Fibroblast of the aortic adventitia (primary cell): ENCODE measurements at places on chromosomes 2 and 18. TPM values are rescaled to one million over a fixed set of nuclear protein-coding genes. Genes with fewer than 3 reads are reported as not detected.

DNA sequence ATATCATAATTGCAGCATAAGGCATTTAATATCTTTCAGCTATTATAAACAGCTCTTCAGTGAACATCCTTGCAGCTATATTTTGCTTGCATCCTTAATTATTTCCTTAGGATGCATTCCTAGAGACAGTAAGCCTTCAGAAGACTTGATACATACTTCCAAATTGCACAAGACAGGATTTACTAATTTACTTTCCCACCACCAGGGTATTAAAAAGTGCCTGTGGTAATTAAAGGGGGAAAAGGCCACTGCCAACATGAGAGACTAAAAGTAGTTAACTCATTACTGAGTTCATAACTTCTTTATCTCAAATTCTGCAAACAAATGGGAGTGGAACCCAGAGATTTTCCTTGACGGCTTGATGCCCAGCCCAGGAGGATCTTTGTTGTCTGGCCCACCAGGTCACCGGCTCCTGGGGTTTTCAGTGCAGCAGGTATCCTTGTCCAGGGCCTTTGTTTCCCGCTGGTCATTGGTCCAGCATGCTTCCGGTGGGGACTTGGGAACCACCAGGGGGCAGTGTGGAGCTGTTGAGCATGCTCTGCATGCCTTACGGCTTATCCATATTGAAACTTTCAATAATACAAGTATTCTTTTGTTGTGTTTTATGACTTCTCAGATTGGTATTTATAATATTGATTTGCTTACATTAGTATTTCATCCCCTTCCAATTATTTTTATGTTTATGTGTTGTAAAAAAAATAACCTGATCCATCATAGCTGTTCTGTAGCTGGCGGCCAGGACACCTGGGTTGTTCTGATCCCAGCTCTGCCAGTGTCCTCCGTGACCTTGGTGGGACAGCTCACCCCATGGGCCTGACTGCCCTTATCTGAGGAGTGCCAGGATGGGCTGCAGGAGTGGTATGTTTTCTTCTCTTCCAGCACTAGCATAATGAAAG, 61.4 kb downstream of the TGOLN2 start:
- peak; percentile 79 for DNase-seq

- no peak for DNase-seq
Measured at GRCh38 chr2:187546762-187547333, 7.4 kb downstream of the TFPI start.

- no peak for DNase-seq
Measured at GRCh38 chr2:221602938-221603337, 30.8 kb upstream of the EPHA4 start.

DNA sequence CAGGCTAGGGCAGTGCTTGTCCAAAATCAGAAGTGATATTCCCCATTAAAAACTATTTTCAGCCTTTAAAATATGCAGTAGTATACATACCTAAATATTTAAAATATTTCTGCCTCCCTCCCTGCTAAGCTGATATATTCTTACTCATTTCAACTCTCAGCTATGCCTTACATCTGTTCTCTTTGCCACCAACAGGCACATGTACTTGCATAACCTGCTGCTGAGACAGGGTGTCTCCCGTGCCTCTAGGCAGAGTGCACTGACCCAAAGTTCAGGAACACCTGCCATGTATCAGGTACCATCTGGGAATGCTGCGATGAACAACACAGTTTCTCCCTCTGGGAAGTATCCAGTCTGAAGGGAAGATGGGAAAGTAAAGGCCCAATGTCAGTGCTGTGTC, 91.7 kb downstream of the STK39 start:
- DNase-seq, result no peak

- DNase-seq, result no peak
Measured at GRCh38 chr2:11011359-11011758, 99.6 kb downstream of the KCNF1 start.

GRCh38 chr18:44747157-44747556, 66.5 kb downstream of the SETBP1 start:
- peak; percentile 34 for DNase-seq

- DNase-seq, result no peak
Measured at GRCh38 chr18:13291299-13291698, 72.7 kb downstream of the LDLRAD4 start.

DNA sequence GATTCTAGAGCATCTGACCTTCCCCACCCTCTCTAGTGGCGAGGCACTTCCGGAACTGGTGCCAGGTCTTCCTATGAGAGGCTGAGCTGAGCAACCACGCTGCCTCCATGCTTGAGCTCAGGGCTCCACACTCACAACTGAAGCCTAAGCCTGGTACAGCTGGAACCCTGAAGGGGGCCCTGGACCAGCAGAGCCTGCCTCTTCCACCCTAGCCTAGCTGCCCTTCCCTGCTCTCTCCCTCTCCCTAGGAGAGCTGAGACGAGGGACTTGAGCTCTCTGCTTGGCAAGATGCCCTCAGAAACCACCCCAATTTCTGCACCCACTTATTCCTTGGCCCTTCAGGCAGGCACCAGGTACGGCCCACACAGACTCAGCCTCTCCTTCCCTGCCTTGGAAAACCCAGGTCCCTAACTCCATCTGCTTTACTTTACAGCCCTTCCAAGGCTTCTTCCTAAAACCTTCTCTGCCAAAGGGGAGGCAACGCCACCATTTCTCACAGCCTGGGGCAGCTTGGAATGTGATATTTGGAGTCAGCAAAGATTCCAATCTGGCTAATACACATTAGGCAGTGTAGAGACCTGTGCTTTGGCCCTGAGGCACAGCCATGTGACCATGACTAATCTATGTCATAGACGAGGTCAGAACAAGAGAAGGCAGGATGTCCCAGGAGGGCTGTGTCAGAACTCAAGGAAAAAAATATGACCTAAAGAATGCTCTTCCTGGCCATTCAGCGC, 18.8 kb downstream of the COX7A2L start:
- DNase-seq, result peak; percentile 93

GRCh38 chr2:160869411-160869810, 290.8 kb upstream of the TANK start:
- peak; percentile 97 for DNase-seq

The IGFBP5 gene
- 334 and 616 TPM in 2 replicates for total RNA-seq

The PLB1 gene
- total RNA-seq, result 2.7 and 7.8 TPM in 2 replicates

The LOXL3 gene
- total RNA-seq, result 11.9 and 18.5 TPM in 2 replicates

The ASAP2 gene
- 37.1 and 76.4 TPM in 2 replicates for total RNA-seq
